ENCODE measurements at places on chromosomes 3 and 15.

GRCh38 chr15:76577879-76578512 is 241.4 kb downstream of the ISL2 start:
- no peak for DNase-seq
- H3K4me3 ChIP-seq = no peak overlapping the region
- H3K4me1 ChIP-seq = peaks cover 11% of the 10 kb centered on the region
- H3K27me3 ChIP-seq = no peaks in the 10 kb centered on the region
- H3K36me3 ChIP-seq = no peaks in the 10 kb centered on the region

DNA sequence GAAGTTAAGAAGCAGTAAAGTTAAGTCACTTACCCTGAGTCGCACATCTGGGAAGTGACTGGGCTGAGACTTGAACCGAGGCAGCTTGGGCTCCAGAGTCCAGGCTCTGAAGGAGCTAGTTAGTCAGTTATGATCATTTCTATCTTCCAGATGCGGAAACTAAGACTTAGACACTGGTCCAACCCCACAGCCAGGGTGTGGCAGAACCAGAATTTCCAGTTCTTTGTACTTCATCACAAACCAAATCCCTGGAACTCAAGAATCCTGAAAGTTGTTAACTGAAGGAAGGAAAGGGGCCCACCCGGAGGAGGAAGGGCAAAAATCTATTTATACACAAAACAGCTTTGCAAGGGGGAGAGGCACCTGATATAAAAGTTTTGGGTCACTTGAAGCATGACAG is 389.9 kb downstream of the SHQ1 start:
- no peak overlapping the region for H3K27ac ChIP-seq
- no peaks in the 10 kb centered on the region for H3K4me1 ChIP-seq
- no peaks in the 10 kb centered on the region for H3K27me3 ChIP-seq
- DNase-seq = no peak
- H3K36me3 ChIP-seq = no peaks in the 10 kb centered on the region
- no peak overlapping the region for H3K4me3 ChIP-seq

DNA sequence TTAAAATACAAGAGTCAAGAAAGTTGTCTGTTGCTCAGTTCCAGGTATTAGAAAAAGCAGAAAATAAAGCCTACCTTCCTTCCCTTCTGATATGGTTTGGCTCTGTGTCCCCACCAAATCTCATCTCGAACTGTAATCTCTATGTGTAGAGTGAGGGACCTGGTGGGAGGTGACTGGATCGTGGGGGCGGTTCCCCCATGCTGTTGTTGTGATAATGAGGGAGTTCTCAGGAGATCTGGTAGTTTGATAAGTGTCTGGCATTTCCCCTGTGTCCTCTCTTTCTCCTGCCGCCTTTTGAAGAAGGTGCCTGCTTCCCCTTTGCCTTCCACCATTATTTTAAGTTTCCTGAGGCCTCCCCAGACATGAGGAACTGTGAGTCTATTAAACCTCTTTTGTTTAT is 288.8 kb upstream of the LMCD1 start:
- DNase-seq = no peak
- H3K4me1 ChIP-seq = no peaks in the 10 kb centered on the region
- H3K4me3 ChIP-seq = no peak overlapping the region
- no peaks in the 10 kb centered on the region for H3K36me3 ChIP-seq
- no peaks in the 10 kb centered on the region for H3K27me3 ChIP-seq

- H3K4me1 ChIP-seq = peaks cover 5% of the 10 kb centered on the region
- H3K27me3 ChIP-seq = no peaks in the 10 kb centered on the region
- H3K4me3 ChIP-seq = no peak overlapping the region
- no peaks in the 10 kb centered on the region for H3K36me3 ChIP-seq
Observed at GRCh38 chr3:101988596-101988995, 139.3 kb downstream of the NFKBIZ start.

GRCh38 chr3:34107669-34108068 is 309.2 kb downstream of the PDCD6IP start:
- H3K4me3 ChIP-seq = no peak overlapping the region
- no peaks in the 10 kb centered on the region for H3K4me1 ChIP-seq
- H3K27ac ChIP-seq = no peak overlapping the region
- H3K27me3 ChIP-seq = no peaks in the 10 kb centered on the region
- DNase-seq = no peak
